NCI-H187 (cell line): ENCODE measurements at places on chromosomes 4 and X.
A peak's percentile ranks its signal among the peaks of the same experiment; 100 is the strongest.

GRCh38 chrX:132023896-132024386 lies 839 bp downstream of the STK26 start:
- DNase-seq: no peak

- no peak for DNase-seq
These were observed 22.4 kb downstream of the FAT1 start for GRCh38 chr4:186701273-186701672.

GRCh38 chr4:174607792-174608191 lies 85.5 kb upstream of the HPGD start:
- DNase-seq: no peak

- peak; percentile 24 for DNase-seq
These were observed 266.8 kb downstream of the C4orf33 start for GRCh38 chr4:129362691-129363274.

DNA sequence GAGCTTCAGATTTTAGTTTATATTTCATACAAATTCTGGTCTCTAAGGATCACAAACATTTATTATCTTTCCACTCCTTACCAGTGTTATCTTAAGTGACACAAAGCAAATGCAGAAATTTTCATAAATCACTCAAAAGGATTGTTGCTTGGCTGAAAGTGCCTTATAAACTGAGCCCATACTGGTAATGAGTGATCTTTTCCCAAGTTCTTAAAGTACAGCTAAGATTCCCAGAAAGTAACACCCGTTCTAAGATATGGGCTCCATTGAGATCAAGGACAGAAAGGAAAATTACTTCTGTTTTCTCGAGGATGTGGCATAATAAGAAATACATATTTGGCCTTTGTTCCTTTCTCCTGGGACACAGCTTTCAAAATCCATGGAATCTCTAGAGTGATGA lies 313.7 kb downstream of the ARHGAP24 start:
- DNase-seq: no peak
